ENCODE measurements at places on chromosomes 3 and 15. TPM values are rescaled to one million over a fixed set of nuclear protein-coding genes. Genes with fewer than 3 reads are reported as not detected.

STXBP5L gene
- not detected for total RNA-seq

ROBO1 gene
- total RNA-seq, result 26.4 TPM

ALPK3 gene
- 36.2 TPM for total RNA-seq

PLSCR5 gene
- not detected for total RNA-seq

P3H2 gene
- 6.6 TPM for total RNA-seq

GOLGA6L9 gene
- total RNA-seq, result 3.8 TPM

ACTC1 gene
- total RNA-seq, result not detected

UNC13C gene
- not detected for total RNA-seq

ESYT3 gene
- total RNA-seq, result not detected

GPR149 gene
- not detected for total RNA-seq
